ENCODE measurements at places on chromosomes 7 and 10. TPM values are rescaled to one million over a fixed set of nuclear protein-coding genes. Genes with fewer than 3 reads are reported as not detected.

DNA sequence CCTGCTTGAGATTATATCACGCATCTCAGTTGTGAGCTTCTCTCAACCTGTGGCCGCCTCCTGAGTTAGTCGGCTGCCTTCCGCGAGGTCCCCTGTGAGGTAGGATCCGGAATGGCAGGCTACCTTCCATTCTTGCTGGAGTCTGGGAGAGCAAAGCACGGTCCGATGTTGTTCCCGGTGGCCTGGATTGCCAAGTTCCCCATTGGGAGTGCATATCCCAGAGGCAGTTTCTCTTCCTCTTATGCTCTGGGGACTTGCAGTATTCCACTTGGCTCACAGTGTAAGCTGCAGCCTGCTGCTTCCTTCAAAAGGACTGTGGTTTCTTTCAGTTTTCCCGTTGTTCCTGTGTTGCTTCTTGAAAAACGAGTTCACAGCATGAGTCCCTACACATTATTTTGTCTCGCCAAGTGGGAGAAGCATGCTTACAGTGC lies 225.4 kb upstream of the ZWINT start:
- no peak for DNase-seq
- no peaks in the 10 kb centered on the region for H3K36me3 ChIP-seq
- H3K27me3 ChIP-seq, result no peaks in the 10 kb centered on the region
- no peaks in the 10 kb centered on the region for H3K4me1 ChIP-seq
- no peak overlapping the region for H3K4me3 ChIP-seq

DNA sequence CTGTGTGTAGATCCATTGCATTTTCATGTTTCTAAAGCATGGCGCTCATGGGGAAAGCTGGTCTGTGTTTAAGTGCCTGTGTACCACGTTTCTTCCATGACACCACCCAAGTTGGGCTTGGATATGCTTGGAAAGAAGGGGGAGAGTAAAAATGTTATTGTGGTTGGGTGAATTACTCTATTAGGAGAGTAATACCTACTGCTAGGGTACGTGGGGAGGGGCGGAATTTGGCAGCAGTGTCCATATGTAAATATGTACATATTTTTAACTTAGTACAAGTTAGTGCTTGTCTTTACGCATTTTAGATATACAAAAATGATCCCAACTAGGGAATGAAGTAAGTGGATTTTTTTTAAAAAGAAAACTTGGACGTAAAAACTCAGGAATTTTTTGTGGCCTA lies 42.9 kb upstream of the SAMD8 start:
- no peaks in the 10 kb centered on the region for H3K27me3 ChIP-seq
- no peak overlapping the region for H3K4me3 ChIP-seq
- peaks cover 3% of the 10 kb centered on the region for H3K4me1 ChIP-seq
- no peak for DNase-seq
- H3K36me3 ChIP-seq, result no peaks in the 10 kb centered on the region
- H3K27ac ChIP-seq, result no peak overlapping the region

Gene LIPK
- not detected for total RNA-seq

Gene WNT16
- 1.7 TPM for total RNA-seq

Gene EPHB4
- 36.4 TPM for total RNA-seq

DNA sequence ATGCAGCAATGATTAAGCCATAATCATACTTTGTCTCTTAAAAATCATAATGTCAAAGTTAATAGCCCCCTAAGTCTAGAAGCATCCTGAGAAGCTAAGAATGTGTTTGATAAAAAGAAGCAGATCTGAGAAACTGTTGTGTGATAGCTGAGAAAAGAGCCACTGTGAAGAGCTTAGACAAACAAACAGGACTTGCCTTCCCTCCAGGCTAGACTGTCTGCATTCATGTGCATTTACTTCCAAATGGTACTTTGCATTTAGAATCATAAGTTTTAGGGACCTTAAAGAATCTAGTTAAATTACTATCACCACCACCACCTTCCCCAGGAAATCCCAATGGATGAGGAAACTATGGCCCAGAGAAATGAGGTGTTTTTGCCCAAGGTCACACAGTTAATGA lies 62.7 kb upstream of the NFKB2 start:
- H3K27ac ChIP-seq, result no peak overlapping the region
- DNase-seq, result no peak
- no peaks in the 10 kb centered on the region for H3K27me3 ChIP-seq
- peaks cover 2% of the 10 kb centered on the region for H3K36me3 ChIP-seq
- no peak overlapping the region for H3K4me3 ChIP-seq
